ELF-1 (cell line): ENCODE measurements at places on chromosomes 7 and 10.

DNA sequence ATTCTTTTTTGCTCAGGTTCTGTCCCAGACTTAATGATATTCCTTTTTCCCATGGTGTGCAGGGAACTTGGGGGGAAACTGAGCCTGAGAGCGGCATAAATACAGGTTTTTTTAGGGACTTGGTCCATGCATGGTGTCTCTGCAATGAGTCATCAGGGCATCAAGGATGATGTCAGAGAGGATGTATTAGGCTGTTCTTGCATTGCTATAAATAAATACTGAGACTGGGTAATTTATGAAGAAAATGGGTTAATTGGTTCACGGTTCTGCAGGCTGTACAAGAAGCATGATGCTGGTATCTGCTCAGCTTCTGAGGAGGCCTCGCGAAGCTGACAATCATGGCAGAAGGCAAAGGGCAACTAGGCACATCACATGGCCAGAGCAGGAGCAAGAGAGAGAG is 185.4 kb downstream of the RAB11FIP2 start:
- no peak for DNase-seq

- no peak for DNase-seq
These were observed 196.3 kb downstream of the CDCA7L start for GRCh38 chr7:21749378-21749777.

DNA sequence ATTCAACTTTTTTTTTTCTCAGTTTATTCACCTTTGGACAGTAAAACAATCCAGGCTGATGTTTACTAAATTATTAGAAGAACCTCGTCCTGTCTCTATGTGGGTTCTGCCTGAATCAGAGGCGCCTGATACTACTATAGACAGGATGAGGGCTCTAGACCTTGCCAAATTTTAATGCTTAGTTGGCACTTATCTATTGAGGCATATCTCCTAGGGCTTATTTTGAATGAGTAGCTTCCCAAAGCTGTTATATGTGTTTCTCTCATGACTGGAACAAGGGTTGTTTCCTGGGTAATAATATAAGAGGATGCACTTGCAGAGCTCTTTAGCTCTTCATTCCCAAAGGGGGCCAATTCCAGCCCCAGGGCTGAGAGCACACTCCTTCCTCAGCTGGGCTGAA is 23.6 kb downstream of the HECW1 start:
- no peak for DNase-seq

GRCh38 chr7:123662293-123662692 is 6.6 kb downstream of the LMOD2 start:
- DNase-seq, result no peak

GRCh38 chr7:43211693-43212092 is 99.2 kb downstream of the HECW1 start:
- DNase-seq, result no peak

GRCh38 chr7:43590862-43591557 is 8.1 kb downstream of the STK17A start:
- no peak for DNase-seq

DNA sequence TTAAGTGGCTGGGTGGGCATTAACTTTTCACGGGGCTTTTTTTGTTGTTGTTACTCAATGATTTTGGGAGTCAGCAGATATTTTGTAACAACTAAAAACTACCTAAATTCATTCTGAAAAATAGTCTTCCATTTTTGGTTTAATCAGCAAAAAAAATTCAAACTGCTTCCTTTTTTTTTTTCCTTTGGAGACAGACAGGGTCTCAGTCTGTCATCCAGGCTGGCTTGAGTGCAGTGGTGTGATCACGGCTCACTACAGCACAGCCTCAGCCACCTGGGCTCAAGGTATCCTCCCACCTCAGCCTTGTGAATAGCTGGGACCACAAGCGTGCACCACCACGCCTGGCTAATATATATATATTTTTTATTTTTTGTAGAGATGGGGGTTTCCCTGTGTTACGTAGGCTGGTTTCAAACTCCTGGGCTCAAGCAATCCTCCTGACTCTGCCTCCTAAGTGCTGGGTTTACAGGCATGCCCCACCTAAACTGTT is 36.5 kb downstream of the SKIDA1 start:
- no peak for DNase-seq
